ENCODE measurements at places on chromosomes 16 and 17. TPM values are rescaled to one million over a fixed set of nuclear protein-coding genes. Genes with fewer than 3 reads are reported as not detected.

OR1A1 gene
- not detected for total RNA-seq

KCNH6 gene
- 0.75 TPM for total RNA-seq

ADAD2 gene
- total RNA-seq, result not detected

PSME3IP1 gene
- total RNA-seq, result 94.2 TPM

SPATA33 gene
- total RNA-seq, result 21.8 TPM

GRB2 gene
- total RNA-seq, result 83.2 TPM

ANKRD40CL gene
- not detected for total RNA-seq

SLC9A5 gene
- 9.3 TPM for total RNA-seq

LITAFD gene
- total RNA-seq, result not detected

TNFRSF17 gene
- total RNA-seq, result not detected

FAAP100 gene
- 34.1 TPM for total RNA-seq

SLC38A8 gene
- not detected for total RNA-seq

NPIPA8 gene
- 1.1 TPM for total RNA-seq

MT1A gene
- not detected for total RNA-seq

KCNJ18 gene
- total RNA-seq, result not detected

CTF1 gene
- 3.8 TPM for total RNA-seq
